ENCODE measurements at places on chromosomes 1 and 21.
A peak's percentile ranks its signal among the peaks of the same experiment; 100 is the strongest.

GRCh38 chr1:58732087-58732775 lies 32.4 kb upstream of the MYSM1 start:
- no peak for DNase-seq

GRCh38 chr21:31583498-31583897 lies 76.0 kb upstream of the SOD1 start:
- DNase-seq: no peak

DNA sequence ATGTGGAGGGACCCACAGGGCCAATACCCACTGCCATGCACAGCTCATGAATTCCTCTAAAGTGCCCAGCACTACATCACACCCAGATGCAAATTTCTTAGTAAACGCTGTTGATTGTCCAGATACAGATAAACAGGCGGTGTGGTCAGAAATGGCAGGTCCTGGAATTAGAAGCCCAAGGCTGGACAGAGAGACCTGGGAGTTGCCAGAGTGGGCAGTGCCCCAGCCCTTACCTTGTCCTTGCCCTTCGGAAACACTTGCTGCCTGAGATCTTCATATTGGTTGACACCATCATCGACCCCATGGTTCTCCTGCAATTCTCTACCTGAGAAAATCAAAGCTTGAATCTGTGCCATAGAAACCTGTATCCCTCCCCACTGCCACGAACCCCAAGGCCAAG lies 149.3 kb upstream of the ETV3 start:
- no peak for DNase-seq

GRCh38 chr1:3431266-3431665 lies 23.2 kb upstream of the ARHGEF16 start:
- DNase-seq: no peak

DNA sequence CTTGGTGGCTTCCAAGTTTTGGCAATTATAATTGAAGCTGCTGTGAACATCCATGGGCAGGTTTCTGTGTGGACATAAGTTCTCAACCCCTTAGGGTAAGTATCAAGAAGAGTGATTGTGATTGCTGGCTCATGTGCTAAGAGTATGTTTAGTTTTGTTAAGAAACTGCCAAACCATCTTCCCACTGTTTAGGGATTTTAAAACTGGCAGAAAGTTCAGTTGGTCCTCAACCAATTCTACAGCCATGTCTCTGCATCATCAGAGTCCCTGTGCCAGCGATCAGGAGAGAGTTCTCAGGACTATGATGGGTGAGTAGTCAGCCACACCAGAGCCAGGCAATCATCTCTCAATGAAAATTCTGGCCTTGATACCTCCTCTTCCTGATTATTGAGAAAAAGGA lies 193.8 kb downstream of the ZC3H11B start:
- DNase-seq: no peak

DNA sequence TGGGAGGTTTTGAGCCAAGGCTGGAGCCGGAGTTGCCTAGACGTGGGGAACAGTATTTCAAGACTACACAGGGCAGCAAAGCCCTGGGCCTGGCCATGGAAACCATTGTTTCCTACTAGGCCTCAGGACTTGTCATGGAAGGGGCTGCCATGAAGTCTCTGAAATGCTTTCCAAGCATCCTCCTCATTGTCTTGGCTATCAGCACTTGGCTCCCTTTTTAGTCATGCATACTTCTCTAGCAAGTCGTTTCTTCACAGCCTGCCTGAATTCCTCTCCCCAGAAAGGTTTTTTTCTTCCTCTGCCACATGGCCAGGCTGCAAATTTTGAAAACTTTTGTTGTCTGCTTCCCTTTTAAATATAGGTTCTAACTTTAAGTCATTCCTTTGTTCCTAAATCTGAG lies 406.6 kb upstream of the TMPRSS15 start:
- no peak for DNase-seq

DNA sequence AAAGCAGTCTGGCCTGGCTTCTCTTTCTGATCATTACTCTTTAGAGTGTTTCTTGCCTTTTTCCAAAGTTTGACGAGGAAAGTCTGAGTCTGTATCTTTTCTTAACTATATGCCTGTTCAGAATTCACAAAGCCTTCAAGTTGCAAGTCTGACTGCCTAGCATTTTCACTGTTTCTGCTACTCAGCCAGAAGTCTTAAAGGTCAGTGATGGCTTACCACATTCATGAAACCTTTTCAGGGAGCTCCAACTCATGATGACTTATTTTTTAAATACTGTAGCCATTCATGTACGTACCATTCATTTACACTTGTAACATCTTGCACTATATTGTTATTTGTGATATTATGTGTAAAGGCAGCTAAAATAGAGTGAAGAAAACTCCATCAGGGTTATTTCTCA lies 58.2 kb downstream of the TNFSF4 start:
- DNase-seq: no peak

GRCh38 chr1:1210726-1211540 lies 3.0 kb downstream of the TNFRSF4 start:
- no peak for DNase-seq

DNA sequence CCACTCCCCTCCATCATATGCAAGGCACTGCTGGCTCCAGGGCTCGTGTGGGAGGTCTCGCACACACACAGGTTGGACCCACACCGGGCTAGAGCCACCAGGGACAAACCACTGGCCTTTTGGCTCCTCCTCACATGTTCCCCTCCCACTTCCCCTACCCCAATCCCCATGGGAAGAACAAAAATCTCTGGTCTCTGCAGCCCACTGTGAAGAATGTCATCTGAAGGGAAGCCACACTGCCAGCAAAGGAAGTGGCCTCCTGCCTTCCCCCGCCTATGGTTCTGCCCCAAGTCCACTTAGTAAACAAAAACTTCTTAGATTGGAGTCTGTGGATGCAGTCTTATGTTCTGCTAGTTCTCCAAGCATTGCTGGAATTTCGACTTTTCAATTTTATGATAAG lies 24.2 kb downstream of the OLFML3 start:
- no peak for DNase-seq

DNA sequence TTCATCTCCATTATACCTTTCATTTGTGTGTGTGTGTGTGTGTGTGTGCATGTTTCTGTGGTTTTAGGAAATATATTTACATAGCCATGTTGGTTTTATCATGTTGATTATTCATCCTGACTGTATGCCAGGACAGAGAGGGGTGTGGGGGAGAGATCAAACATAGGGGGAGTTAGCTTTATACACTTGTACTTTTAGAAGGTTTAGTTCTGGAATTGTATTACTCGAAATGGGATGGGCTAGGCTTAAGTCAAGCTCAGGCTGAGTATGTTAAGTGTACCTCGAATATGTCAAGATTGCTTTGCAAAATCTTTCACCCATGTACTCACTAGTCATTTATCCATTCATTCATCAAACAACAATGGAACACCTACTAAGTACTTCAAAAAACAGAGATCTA lies 123.3 kb downstream of the HMCN1 start:
- DNase-seq: no peak

- no peak for DNase-seq
These were observed 30.7 kb downstream of the SHISAL2A start for GRCh38 chr1:52663716-52664115.

DNA sequence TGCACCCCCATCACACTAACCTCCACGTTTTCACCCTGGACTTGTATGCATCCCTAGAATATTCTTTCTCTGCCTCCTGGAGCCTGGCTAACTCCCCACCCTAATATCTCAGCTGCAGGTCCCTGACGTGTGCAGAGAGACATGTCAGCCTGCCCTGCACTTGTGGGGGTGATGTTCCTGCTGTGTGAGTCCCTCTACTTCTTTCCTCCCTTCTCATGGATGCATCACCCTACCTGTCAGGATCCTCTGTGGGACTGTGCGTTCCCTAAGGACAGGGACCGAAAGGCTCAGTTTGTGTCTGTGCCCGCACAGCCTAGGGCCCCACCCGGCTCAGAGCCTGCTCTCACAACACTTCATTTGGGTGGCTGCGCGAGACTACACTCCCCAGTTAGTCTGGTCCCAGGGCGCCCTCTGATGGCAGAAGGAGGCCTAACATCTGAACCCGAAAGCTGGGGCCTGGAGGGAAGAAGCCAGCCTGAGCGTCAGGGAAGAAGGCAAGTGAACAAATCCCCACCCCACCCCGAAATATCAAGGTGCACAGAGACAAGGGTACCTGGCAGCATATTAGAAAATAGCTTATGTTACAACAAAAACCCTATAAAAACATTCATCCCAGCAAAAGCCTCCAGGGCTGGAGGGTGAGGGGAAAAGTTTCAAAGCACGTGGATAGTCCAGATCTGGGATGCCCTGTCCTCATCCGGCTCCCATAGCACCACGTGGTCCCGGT lies 3.7 kb downstream of the CD52 start:
- peak; percentile 59 for DNase-seq

DNA sequence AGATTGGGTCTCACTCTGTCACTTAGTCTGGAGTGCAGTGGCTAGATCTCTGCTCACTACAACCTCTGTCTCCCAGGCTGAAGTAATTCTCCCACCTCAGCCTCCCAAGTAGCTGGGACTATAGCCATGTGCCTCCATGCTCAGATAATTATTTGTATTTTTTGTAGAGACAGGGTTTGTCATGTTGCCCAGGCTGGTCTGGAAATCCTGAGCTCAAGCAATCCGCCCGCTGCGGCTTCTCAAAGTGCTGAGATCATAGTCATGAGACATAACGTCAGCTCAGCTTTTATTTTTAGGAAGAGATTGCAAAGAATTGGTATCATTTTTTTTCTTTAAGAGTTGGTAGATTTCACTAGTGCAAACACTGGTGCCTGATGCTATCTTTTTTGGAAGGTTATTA lies 244.9 kb downstream of the DSCAM start:
- no peak for DNase-seq

GRCh38 chr1:247288341-247288740 lies 32.5 kb downstream of the VN1R5 start:
- no peak for DNase-seq

- peak; percentile 68 for DNase-seq
These were observed 37.3 kb downstream of the PABPC4 start for GRCh38 chr1:39539252-39539790.

- peak; percentile 71 for DNase-seq
These were observed 3.8 kb upstream of the NCMAP start for GRCh38 chr1:24551960-24552571.

- no peak for DNase-seq
These were observed 6.7 kb upstream of the CFAP126 start for GRCh38 chr1:161374373-161374772.

- no peak for DNase-seq
These were observed 73.3 kb upstream of the SLC44A3 start for GRCh38 chr1:94746635-94747525.

DNA sequence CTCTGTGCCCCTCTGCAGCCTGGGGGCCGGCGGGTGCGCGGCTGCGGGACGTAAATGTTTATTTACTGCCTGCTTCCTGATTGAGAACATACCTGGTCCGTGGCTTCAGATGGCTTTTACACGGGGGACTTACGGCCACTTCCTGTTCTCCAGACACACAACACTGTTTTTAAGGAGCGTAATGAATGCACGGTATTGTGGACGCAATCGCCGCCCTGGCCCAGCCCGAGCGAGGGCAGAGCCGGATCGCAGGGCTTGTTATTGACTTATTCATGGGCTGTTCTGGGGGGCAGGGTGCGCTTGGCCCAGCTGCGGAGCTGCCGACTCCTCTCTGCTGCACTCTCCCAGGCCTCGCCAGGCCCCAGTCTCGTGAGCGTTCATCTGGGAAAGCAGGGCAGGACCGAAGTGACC lies 52.8 kb upstream of the ACTRT2 start:
- DNase-seq: no peak

GRCh38 chr21:36089946-36090345 lies 20.1 kb downstream of the CBR1 start:
- DNase-seq: no peak

DNA sequence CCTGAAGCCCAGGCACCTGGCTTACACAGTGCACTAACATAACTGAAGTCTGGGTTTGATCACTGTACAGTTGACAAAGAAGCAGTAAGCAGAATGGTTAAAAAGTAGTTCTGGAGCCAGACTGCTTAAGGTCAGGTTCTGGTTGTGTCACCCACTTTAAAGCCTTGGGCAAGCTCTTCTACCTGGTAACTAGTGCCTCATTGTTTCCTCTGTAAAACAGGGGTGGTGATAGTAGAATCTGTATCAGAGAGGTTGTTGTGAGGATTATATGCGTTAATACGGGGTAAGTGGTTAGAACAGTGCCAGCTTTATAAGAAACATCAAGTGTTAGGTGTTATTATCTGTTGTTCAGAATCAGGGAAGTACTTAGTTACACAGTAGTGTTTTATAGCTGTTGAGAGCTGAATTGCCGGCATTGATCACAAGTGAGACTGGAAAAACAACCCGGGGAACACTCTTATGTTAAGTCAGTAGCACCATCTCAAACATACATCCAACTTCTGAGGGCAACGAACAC lies 3.7 kb downstream of the BACH1 start:
- no peak for DNase-seq

GRCh38 chr1:14486401-14487201 lies 111.9 kb upstream of the KAZN start:
- no peak for DNase-seq

DNA sequence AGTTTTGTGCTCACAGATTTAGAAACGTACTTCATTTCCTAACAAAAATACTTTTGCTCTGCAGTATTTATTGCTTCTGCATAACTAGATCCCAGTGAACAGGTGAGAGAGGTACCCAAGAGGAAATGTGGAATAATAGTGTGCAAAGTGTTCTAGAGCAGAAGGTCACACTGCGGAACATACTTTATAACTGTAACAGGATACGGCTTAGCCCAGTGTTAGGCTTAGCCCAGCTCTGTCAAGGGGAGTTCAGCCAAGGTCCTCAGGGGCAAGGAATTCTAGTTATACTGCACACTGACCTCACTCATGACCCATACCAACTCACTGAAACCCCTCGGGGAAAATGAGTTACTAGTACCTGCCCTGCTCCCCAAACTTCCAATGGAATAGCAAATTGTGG lies 55.3 kb downstream of the PTPN14 start:
- no peak for DNase-seq

DNA sequence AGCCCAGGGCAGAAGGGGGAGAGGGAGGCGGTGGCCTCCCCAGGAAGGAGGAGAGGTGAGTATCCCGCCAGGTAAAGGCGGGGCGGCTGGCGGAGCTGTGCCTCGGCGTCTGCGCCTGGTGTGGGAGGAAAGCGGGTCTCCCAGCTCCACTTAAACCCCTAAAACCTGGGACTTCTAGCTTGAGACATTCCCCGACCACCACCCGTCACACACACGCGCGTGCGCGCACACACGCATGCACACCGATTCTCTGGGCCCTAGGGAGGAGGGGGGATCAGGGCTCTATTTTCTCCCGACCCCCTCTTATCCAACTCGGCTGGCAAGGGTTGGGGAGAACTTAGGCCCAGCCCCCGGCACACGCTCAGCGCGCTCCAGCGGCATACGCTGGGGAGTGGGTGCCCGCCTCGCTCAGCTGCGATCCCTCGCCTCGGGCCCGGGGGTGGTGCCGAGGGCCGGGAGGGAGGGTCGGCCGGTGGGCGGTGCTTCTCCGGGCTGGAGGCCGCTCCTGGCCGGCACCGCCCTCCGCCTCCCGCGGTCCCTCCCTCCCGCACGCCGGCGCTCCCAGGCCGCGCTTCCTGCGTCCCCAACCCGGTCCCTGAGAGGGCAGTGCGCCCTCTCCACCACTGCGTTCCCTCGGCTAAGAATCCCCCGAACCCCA lies at the start of gene TMEM51:
Gene TMEM51, plus strand, starts transcription at position 564 of the 658 bp plus-strand sequence. CDS start 61,341 bp downstream, outside the sequence.
- DNase-seq: peak; percentile 51

- peak; percentile 84 for DNase-seq
These were observed 47.0 kb downstream of the KIF26B start for GRCh38 chr1:245201827-245202226.

Data from NCI-H2227 treated with DMSO at 0.1 percent for 48 hours (cell line).